Activated CD4-positive, alpha-beta T cell treated with anti-CD3 and anti-CD28 coated beads, Interleukin-2, amount 50 U/mL, for 4 hours (primary cell): ENCODE measurements at places on chromosomes 4 and X.

DNA sequence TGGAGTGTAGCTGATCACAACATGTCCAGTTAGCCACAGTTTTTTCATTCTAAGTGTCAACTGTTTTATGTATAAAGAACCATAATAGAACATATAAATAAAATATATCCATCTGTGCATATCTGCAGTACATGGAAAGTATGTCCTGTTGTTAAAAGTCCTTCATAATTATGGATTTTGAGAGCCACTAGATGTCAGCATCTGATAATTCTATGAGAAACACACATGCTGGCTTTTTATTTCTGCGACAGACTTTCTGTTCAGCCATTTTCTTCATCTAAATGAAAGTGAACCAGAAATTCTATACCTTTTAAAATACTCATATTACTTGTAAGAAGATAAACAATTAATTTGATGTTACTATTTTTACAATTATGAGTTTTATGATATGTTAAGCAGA is 251.5 kb downstream of the GPM6A start:
- DNase-seq, result no peak

DNA sequence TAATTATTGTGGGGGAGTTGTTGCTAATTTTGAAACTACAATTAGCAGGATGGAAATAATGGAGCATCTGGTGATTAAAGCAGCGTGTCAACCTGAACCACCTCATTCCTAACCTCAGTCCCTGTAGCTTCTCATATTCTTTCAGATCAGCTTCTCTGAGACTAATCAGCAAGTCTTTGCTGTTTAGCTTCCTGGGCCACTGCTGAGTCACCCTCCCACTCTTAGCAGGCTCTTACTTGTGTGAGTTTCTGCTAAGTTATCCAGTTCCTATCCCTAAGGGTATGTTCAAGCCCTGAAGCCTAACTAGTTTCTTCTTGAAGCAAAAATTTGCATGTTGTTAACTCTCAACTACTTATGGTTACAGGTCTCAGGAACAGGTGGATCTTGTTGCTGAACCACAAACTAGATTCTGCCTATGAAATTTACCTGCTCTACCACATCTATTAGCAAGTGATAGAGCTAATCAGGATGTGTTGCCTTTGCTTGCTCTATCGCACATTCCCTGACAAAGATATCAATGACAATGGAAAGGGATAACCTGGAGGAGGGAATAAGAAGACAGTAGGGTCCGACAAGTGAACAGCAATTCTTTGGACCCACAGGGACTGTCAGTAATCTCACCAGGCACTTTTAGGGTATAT is 134.2 kb downstream of the EIF4E start:
- DNase-seq, result peak; percentile 6

DNA sequence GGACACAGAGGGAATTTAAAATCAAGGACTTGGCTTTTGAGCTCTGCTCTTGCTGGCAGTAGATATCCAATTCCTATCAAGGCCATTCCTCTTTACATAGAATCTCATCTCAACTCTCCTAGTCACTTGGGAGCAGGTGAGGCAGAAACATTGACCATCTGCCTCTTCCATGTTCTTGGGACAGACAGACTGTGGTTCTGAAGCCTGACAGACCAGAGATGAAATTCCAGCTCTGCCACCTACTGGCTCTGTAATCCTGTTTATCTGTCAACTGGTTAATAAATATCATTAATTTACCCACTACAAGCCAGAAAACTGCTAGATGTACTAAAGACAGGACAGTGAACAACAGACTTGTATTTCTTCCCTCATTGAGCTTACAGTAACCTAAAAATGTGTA is 300.8 kb downstream of the ADGRL3 start:
- DNase-seq, result no peak

DNA sequence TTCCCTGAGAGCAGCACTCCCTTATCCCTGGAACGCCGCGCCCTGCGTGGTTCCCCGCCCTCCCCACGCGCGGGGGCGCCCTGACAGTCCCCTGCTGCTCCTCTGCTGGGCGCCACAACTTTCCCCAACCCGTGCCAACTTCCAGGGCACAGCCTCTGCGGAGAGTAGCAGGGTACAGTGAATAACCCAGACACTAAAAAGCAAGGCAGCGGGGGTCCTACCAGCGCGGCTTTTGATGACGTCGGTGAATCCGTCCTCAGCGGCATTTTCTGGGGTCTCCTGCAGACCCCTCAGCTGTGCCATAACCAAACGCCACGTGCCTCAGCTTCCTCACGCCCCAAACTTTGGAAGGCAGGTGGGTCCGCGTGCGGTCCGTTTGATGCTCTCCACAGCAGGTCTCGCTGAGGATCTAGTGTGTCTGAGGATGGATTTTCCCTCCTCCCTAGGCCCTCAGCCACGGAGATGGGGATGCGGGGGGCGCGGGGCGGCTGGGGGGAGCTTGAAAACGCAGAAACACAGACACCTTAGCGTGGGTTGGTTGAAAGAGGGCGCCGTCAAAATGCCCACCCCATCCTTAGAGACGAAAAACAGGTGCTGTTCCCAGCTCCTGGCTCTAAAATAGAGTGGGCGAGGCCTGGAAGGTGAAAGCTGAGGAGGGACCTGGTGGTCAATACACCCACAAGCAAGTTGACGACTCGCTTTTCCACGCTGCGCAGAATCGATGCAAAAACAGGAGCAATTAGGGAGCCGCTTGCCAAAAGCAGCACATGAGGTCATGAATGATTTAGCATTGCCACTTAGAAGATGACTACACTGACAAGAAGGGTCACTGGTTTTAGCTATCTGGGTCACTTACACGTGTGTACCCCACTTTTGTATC is 405.6 kb downstream of the FAM47A start:
- DNase-seq, result no peak
